ENCODE measurements at places on chromosomes 12 and 14. TPM values are rescaled to one million over a fixed set of nuclear protein-coding genes. Genes with fewer than 3 reads are reported as not detected.

Gene TMEM260
- total RNA-seq = 5.7 TPM

Gene TAS2R42
- not detected for total RNA-seq

Gene LRRC10
- not detected for total RNA-seq

Gene CLEC1B
- not detected for total RNA-seq

Gene PCED1B
- total RNA-seq = 11.0 TPM

Gene ZBTB1
- total RNA-seq = 26.8 TPM

All from hair follicular keratinocyte (primary cell).